ENCODE measurements at places on chromosomes 2 and 18. TPM values are rescaled to one million over a fixed set of nuclear protein-coding genes. Genes with fewer than 3 reads are reported as not detected.

The SPATA3 gene
- polyA plus RNA-seq = not detected

The IL1A gene
- polyA plus RNA-seq = not detected

The RAB6C gene
- 0.79 TPM for polyA plus RNA-seq

The PARD6G gene
- 9.0 TPM for polyA plus RNA-seq

The ABCG5 gene
- 0.06 TPM for polyA plus RNA-seq

The PSMA8 gene
- polyA plus RNA-seq = 0.10 TPM

The CKAP2L gene
- polyA plus RNA-seq = 9.9 TPM

The GBX2 gene
- 0.10 TPM for polyA plus RNA-seq

The CMPK2 gene
- 3.9 TPM for polyA plus RNA-seq
